ENCODE measurements at places on chromosomes 11 and 22.
A peak's percentile ranks its signal among the peaks of the same experiment; 100 is the strongest.

- no peak for DNase-seq
Observed at GRCh38 chr11:123247496-123247799, 52.4 kb upstream of the CLMP start.

- DNase-seq: peak; percentile 45
Observed at GRCh38 chr22:39471381-39472141, 14.7 kb downstream of the MGAT3 start.

DNA sequence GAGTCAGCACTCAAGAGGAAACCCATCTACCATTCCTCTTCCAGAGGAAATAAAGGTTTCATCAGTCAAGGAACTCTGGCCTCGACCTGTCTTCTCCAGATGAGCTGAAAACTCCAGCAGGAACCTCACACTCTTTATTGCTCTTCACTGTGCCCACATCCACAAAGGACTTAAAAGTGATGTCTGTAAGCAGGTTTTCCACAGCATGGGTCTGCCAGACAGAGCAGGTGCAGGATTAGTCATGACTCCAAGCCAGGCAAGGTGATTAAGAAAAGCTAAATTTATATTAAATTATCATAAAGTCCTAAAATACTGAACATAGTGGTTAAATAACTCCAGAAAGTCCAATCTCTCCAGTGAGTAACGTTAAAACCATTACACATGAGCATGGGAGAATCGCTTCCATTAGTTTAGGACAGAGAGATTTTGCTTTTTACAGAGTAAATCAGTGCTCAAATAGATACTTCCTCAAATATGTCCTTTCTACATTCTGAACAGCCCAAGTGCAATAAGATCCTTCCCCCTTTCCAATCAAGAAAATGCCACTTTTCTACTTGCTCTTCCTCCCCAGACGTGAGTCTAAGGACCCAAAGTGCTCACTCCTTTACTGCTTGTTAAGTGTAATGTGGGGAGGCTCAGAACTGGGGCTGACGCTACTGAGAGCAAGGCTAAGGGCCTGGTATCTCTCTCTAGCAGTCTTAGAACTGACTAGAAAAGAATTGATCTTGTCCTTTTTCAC lies 10.7 kb upstream of the CKAP5 start:
- no peak for DNase-seq

DNA sequence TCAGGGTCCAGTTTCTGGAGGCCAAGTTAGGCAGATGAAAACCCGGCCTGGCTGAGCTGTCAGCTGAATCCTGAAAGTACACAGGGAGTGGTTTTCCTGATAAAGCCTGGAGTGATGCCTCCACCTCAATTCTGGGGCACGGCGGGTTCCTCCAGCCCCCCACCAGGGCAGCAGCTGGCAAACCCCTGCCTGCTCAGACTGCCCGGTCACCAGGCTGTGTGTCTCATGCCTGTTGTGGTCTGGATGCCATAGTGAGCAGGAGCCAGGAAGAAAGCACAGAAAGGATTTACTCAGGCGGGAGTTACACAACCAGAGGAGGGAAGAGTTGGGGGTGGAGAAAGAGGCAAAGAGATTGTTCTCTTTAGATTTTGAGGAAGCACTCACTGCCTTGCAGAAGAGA lies 119.9 kb upstream of the RASSF10 start:
- DNase-seq: no peak

- DNase-seq: no peak
Observed at GRCh38 chr11:122019908-122020694, 95.9 kb downstream of the BLID start.

DNA sequence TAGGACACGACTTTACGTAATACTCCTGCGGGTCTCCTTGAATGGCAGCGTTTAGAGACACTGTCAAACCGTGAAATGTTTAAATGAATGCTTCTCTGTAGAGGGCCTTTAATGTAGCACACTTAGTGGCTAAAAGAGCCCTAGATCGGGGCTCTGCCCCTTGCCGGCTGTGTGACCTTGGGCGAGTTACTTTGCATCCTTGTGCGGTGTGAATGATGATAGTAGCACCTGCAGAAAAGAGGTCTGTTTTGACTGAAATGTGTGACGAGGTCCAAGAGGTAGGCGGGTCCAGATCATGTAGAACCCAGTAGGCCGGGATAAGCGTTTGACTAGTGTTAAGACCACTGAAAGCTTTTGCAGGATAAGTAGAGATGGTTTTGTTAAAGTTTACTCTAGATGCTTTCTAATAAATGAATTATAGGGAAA lies 866 bp downstream of the MED17 start:
- peak; percentile 57 for DNase-seq

DNA sequence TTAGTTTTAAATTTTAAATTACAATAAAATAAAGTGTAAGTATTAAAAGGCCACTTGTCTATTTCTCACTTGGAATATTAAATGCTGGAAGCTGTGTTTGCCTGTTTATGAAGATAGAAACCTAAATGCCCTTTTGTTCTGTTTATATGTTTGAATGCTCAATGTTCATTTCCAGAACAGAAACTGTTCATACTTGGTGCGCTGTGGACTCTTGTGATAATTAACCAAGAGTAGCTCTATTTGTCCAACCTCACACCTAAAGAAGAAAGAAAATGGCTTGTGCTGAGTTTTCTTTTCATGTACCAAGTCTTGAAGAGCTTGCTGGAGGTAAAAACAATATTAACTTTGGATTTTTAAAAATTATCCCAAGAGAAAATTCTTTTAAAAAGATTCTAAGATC lies 5.7 kb downstream of the C11orf54 start:
- DNase-seq: no peak

GRCh38 chr11:94494126-94494680 lies 419 bp downstream of the ANKRD49 start:
- no peak for DNase-seq

GRCh38 chr11:35111161-35112055 lies 27.6 kb upstream of the CD44 start:
- DNase-seq: no peak

- DNase-seq: no peak
Observed at GRCh38 chr22:35521358-35522224, 19.0 kb upstream of the RASD2 start.

GRCh38 chr11:96085319-96085930 lies 161.5 kb upstream of the MTMR2 start:
- DNase-seq: no peak

DNA sequence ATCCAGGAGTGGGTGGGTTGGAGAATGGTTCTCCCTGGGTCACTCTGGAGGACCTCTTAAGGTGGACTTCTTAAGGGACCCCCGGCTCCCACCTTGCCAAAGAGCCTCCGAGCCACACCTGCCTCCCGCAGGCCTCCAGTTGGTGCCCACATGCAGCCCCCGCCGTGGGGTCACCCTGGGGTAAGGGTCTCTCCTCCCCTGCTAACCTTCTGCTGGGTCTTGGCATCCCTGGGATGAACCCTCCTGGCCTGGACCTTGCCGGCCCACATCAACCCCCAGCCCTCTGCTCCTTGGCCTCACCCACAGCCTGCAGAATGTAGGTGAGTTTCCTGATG lies 12.5 kb upstream of the MUC6 start:
- no peak for DNase-seq

DNA sequence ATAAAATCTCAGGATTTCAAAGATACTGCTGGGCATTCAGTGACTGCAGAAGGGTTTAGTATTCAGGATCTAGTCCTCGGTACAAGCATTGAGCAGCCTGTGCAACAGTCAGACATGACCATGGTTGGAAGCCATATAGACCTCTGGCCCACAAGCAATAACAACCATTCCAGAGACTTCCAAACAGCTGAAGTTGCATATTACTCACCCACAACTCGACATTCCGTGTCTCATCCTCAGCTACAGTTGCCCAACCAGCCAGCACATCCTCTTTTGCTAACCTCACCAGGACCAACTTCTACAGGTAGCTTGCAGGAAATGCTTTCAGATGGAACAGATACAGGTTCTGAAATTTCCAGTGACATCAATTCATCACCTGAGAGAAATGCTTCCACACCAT lies 156.8 kb downstream of the C11orf91 start:
- no peak for DNase-seq

- no peak for DNase-seq
Observed at GRCh38 chr22:39255449-39256185, 10.8 kb upstream of the PDGFB start.

- no peak for DNase-seq
Observed at GRCh38 chr22:38833061-38833460, 10.8 kb downstream of the NPTXR start.

DNA sequence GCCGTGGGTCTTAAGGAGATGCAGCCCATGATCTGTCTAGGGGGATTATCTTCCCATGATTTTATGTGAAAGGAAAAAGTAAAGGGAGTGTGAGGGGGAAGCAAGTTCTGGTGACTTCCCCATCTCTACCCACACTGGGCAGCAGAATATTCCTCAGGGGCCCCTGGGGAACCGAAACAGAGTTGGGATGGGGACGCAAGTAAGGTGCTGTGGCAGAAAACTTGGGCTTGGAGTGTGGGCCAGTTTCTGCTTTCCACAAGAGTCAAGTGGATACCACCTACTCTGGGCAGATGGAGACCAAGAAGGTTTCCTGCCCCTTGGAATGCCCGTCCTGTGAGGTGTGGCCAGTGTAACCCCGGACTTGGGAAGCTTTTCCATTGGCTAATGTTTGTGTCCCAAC lies 64.4 kb downstream of the SGSM3 start:
- DNase-seq: no peak

- DNase-seq: no peak
Observed at GRCh38 chr11:76631566-76632308, 38.8 kb downstream of the LRRC32 start.

- DNase-seq: no peak
Observed at GRCh38 chr11:47688111-47688510, 27.1 kb downstream of the AGBL2 start.

DNA sequence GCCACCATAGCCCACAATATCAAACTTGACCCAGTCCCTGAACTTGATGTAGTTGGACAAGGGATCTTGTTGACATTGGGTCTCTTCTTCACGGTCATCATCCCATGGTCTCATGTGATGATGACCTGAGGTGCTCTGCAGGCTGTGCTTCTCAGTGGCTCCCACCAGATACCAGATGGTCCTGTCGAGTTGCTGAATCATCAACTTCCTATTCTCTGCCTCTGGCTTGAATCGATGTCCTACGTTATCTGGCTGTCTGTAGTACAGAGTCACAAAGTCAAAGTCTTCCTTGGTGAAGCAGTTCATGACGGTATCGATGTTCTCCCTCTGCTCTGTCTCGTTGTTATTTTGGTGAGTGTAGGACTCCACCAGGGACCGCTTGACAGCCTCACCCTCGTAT lies 145.7 kb upstream of the ALDH3B2 start:
- no peak for DNase-seq

- DNase-seq: no peak
Observed at GRCh38 chr11:79458709-79459108, 17.9 kb upstream of the TENM4 start.

GRCh38 chr11:115222218-115222862 lies 281.9 kb downstream of the CADM1 start:
- DNase-seq: peak; percentile 27

DNA sequence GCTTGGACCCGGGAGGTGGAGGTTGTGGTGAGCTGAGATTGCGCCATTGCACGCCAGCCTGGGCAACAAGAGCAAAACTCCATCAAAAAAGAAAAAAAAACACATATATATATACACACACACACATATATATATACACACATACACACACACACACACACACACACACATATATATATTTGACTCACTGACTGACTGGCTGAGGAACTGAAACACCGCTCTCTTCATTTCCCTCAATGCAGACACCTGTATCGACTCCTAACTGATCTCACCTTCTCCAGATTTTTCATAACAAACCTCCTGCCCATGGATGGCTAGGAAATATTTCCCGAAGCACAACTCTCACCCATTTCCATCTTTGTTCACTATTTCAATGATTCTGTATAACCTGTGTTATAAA lies 140.7 kb upstream of the ANO3 start:
- DNase-seq: no peak

DNA sequence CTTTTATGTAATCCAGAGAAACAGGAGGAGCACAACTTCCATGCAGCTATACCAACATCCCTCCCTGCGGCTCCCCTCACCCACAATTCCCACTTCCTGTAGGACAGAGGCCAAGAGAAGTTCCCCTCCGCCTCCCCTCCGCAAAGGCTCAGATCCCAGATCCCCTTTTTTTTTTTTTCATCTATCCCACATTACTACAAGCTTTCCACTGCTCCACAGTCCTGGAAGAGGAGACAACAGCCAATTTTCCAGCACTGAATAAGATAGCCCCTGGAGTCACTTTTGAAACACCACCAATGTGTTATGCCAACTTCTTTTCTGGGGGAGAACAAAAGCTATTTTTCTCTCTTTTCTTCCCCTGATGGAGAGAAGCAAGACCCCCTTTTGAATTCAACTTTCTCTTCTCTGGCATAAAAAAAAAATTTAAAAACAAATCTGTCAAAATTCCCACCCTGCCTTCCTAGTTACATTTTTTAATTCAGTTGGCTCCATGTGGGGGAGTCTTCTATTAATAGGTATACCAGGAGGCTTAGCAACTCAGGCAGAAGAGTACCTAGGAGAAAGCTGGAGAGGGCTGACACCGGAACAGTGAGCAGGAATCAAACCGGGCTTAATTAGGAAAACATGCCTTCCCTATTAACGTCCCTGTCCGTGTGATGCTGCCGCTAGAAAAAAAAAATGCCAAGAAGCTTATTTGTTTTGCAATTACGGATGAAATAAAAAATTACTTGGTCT lies 543.4 kb downstream of the BUD13 start:
- DNase-seq: no peak

GRCh38 chr11:63614136-63614671 lies at the start of gene PLAAT3:
Gene PLAAT3, minus strand, starts transcription at chr11:63614433. Its CDS starts 419 bp downstream, at chr11:63614014.
- peak; percentile 24 for DNase-seq

DNA sequence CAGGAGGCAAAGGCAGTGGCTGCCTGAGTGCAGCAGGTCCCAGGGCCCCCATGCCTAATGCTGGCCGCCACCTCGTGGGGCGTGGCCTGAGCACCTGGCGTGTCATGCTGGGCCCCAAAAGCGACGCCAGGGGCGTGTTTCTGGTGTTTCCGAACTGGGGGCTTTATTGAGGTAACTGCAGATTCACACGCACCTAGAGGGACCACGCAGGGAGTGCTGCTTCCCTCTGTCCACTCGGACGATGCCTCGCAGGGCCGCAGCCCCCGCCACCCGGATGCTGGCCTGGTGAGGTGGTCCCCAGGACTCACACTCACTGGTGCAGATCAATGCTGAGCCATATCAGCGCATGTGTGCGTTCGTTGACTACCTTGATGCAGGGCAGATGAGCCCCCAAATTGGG lies 736.2 kb downstream of the BRD1 start:
- DNase-seq: no peak

DNA sequence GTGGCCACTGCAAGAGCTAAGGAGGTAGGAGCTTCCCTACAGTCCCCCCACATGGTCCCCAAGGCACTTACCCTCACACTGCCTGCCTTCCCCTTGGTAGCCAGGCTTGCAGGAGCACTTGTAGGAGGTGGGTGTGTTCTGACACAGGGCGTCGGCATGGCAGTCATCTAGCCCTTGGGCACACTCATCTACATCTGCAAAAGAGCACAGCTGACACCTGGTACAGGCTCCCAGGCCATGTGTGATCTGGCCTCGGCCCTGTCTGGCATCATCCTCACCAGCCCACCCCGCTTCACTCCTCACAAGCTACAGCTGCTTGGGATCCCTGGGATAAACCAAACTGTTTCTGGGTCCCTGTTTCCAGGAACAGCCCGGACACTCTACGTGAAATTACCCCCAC lies 1.8 kb downstream of the SCUBE2 start:
- DNase-seq: no peak

Data from germinal center (tissue), 1 donor.